ENCODE measurements at places on chromosomes 1 and 21.
A peak's percentile ranks its signal among the peaks of the same experiment; 100 is the strongest.

GRCh38 chr21:29318354-29318753, 19.6 kb downstream of the BACH1 start:
- no peak for DNase-seq

GRCh38 chr1:34165422-34165921, 442 bp upstream of the CSMD2 start:
- no peak for DNase-seq

DNA sequence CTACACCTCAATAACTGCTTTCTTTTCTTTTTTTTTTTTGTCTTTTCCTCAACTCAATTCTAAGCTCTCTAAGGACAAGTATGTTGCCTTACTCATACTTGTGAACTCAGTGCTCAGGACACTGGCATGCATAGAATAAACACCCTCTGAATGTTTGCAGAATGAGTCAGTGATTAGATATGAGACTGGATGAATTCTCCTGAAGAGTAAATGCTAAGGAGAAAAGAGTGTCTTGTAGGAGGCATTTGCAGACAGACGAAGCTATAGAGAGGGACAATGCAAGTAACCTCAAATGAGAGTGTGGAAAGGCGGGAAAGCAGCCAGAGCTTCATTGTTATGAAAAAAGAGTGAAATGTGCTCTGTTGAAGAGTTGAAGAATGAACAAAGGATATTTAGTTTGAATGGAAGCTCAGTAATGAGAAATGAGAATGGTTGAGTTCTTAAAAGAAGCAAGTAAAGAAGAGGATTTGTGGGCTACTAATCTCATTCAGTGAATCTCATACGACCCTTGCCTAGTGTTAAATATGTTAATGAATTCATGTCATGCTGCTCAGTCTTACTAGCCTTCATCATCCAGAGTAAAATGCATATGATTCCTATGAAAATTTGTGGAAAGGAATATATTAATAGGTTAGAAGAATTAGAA, 166.1 kb upstream of the DPYD start:
- DNase-seq: no peak

- DNase-seq: no peak
Measured at GRCh38 chr21:38937286-38937790, 131.6 kb downstream of the ETS2 start.

- peak; percentile 38 for DNase-seq
Measured at GRCh38 chr1:61079898-61080336, 2.4 kb upstream of the NFIA start.

- DNase-seq: no peak
Measured at GRCh38 chr21:38902608-38903445, 97.1 kb downstream of the ETS2 start.

DNA sequence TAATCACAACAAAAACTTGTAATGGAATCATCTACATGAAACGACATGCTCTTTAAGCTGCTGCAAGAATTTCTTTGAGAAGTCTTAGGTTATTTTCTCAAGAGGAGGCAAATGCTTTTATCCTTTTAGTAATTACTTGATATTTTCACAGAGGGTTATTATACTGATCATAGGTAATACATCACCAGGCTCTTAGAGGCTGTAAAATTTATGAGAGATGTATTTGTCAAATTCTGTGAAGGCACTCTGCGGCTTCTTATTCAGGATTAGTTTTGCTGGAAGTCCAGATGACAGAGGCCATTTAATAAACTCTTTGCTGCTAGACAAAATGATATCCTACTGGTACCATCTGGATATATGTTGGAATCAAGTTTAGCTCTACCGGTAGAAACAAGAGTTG, 624.3 kb upstream of the BRINP3 start:
- DNase-seq: no peak

DNA sequence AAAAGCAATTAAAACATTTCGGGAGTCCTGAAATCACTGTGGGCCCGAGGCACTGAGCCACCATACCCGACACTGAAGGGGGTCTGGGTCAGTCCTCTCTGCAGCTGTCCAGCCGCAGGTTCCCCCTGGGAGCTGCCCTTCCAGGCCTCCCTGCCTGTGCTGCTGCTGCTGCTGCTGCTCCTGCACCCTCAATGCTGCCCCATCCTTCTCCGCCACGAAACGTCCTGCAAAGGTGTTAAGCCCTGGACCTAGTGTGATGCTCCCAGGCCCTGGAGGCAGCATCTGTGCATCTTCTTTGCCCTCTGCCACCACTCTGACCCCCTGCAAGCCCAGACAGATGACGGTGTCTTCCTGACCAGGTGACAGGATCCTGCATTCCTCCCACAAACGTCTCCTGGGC, 513.3 kb downstream of the NPHP4 start:
- DNase-seq: no peak

DNA sequence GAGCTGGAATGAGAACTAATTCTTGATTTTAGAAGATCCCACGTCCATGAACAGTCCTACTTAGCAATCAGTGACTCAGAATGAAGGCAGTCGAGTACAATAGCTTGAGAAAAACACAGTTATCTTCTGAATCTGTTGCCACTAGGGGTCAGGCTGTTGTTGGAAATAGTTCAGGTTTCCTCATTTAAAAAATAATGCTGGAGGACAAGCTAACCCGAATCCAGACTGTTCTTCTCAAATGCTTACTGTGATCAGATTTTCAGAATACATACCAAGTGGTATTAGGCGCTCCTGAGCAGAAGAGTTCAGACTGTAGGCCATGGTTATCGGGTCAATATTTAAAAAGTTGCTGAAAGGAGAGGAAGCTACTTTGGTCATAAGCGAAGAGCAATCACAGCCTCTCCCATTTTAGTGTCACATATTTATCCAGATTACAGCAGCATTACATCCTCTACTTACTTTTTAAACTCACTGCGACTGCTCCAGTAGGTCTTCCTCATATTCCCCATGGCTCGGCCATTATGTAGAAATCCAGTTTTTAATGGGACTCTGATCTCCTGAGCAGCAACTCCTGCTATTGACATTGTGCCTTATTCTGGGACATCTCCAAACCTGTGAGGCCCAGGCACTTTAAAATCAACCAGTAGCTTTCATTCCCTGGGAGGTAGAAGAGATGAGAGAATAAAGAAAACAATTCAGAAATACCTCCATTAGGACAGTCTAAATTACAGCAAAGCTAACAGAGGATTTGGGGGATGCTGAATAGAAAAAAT, 10.9 kb downstream of the ERRFI1 start:
- DNase-seq: peak; percentile 14

- no peak for DNase-seq
Measured at GRCh38 chr1:10624256-10625050, 149.7 kb downstream of the PEX14 start.

- no peak for DNase-seq
Measured at GRCh38 chr1:100323419-100324106, 28.7 kb upstream of the CDC14A start.

DNA sequence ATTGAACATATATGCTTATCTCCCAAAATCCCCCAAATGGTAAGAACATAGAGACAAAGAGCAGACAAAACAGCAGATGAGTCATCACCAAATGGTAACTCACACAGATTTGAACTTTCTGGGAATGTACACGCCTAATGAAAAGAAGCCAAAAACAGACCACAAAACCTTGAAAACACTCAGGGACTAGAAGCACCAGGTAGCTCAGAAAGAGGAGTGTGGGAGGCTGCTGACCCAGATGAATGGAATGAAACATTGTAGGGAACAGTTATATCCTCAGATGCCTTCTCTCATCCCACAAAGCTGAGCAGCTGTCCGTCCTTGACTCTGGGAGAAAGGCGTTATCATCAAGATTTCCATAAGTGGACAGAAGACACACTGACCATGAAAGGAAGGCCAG, 307.0 kb upstream of the USP25 start:
- no peak for DNase-seq

- no peak for DNase-seq
Measured at GRCh38 chr1:215776336-215776735, 209.2 kb downstream of the KCTD3 start.

DNA sequence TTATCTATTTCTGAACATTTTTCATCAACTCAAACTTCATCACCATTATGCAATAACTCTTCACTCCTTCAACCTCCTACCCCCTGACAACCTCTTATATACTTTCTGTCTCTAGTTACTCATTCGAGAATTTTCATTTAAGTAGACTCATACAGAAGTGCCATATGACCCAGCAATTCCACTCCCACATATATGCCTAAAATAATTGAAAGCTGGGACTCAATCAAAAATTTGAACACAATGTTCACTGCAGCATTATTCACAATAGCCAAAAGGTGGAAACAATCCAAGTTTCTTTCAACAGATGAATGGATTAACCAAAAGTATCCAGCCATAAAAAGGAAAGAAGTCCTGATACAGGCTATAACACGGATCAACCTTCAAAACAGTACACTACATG, 24.1 kb downstream of the COL11A1 start:
- no peak for DNase-seq

DNA sequence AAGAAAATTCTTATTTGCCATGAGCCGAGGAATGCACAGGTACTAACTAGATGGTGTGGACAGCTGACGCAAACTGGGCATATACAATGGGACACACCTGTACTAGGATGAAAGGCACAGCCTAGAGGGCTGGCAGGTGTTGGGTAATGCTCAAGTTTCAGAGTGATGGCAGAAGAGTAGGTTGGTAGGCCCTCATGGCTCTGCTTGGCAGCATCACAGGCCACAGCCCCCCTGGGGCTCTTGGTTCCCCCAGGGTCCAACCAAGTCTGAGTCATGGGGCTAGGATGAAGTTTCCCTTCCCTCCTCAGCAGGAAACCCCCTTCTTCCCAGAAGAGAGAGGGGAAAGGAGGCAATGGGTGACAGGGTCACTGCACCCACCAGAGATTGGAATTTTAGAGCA, 35.2 kb downstream of the SPEN start:
- DNase-seq: no peak

All from HL-60 (cell line).